ENCODE measurements at places on chromosomes 16 and 17.

GRCh38 chr17:55812323-55812722, 61.5 kb downstream of the PCTP start:
- no peak for DNase-seq

DNA sequence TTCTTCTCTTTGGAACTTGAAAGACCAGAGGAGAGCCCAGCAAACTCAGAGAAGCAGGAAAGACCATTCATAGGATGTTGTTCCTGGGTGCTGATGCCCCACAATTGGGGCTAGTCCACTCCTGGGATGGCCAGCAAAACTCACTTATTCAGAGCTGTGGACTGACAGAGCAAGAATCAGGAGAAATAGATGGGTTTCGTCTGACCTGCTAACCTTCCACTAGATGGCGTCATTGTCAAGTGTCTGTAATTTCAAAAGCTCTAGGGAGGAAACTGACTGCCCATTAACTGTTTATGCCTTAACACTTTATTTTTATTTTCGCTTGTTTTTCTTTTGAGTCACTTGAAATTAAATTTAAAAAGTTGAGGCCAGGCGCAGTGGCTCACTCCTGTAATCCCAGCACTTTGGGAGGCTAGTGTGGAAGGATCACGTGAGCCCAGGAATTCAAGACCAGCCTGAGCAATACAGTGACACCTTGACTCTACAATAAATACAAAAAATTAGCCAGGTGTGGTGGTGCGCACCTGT, 28.7 kb upstream of the MILR1 start:
- DNase-seq: no peak

GRCh38 chr17:4551141-4551540, 4.0 kb downstream of the MYBBP1A start:
- DNase-seq: peak; percentile 34

DNA sequence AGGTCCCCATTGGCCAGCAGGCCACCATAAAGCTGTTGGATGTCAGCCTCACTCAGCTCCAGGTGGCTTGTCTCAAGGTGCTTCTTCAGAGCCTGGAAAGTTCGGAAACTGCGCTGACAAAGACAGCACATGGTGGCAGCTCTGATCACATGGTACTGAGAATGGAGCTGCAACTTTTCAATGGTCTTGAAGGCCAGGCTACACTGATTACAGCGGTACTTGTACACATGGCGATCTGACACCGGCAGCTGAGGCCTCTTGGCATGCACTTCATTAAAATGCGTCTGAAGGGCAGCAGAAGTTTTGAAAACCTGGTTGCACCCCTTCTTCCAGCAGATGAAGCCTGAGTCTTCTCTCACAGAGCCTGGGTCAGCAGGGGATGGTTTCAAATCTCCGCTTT, 249.7 kb downstream of the ZFHX3 start:
- DNase-seq: no peak

GRCh38 chr17:16419929-16420271, 4.5 kb downstream of the TRPV2 start:
- DNase-seq: no peak

- DNase-seq: peak; percentile 70
Measured at GRCh38 chr17:39573447-39574298, 34.0 kb downstream of the NEUROD2 start.

DNA sequence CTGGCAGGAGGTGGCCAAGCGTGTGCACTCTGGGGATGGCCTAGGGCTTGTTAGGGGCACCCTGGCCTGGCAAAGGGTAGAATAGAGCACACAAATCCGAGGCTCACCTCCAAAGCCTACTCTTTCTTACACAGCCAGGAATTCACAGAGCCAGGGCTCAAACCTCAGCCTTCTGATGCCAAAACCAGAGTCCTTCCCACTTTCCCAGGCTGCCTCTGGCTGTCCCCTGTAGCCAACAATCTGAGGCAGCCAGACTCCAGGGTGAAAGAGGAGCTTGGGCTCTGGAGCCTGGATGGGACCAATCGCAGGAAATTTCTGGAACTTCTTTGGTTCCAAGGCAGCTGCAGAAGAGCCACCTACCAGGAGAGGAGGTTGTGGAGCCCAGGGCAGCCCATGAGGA, 127.9 kb downstream of the COPRS start:
- no peak for DNase-seq

DNA sequence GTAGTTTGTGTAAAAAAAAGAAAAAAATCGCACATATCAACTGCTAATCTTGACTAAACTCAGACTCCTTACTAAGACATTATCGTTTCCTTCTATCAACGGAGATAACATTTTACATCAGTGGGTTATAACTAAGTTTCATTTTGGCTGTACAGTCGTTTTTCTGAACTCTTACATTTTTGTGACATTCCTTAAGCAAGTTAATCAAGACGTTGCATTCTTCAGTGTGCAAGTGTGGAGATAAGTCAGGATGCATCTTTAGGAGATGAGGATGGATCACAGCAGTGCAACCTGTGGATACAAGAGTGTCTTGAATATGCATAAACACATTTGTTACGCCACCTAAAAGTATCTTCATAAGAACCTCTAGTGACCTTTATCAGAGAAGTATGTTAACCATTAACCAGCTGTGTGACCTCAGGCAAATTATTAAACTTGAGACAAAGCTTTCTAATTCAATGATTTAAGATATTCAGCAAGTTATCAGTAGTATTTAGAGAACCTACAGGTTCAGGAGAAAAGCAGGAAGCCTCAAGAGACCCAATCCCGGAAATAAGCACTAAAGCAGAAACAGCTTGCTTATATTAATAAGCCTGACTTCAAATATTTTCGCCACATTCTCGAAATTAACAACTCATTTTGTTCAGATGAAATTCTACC, 9.4 kb downstream of the CMC2 start:
- no peak for DNase-seq

DNA sequence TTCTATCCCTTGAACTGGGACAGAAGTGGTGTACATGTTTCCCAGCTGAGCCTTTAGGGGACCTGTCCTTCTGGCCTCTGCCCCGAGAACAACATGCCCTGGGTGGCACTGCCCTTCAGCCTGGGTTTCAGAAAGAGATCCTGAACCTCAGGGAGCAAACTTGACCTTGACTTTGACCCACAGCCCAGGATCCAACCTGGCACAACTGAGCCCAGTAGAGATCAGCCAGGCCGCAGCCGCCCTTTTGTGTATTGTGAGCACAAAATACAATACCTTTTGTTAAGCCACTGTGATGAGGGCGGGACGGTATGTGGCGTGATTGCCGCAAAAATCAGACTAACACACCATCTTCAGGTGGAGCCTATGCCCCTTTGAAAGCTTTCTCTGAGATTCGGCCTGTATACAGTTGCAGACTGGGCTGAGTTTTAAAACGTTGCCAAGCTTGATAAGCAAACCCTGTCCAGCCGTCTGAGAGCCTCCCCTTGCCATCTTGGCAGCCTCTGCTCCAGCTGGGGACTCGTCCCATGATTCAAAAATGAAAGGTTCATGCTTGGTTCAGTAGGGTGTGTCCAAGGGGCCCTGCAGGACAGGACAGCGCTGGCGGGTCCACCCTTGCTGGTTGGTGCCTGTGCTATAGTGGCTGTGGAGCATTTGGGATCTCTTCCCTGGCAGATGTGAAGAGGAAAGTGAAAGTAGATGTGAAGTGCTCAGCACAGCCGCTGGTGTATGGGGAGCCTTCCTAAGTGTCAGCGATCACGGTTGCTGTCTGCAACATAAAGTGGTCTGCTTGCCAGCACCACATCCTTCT, 40.3 kb downstream of the FOXL1 start:
- DNase-seq: no peak

GRCh38 chr16:10333321-10334032, 52.4 kb upstream of the ATF7IP2 start:
- no peak for DNase-seq
